Ovary (tissue), 10 donors: ENCODE measurements at places on chromosomes 2 and 18.

DNA sequence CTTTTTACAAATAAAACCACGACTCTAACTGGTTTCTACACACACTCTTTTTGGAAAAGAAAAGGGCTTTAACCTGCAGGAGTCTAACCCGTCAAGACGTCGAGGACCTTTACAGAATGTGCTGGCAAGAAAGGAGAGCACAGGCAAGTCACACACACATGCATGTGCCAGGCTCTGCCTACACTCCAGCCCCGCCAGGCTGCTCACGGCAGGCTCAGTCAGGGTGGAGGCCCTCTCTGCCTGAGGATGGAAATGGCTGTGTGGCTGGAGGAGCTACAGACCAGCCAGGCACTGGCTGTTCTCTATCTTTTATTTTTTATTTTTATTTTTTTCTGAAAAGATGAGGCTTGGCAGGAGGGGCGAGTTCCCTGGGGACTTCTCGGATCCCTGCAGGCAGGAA is 10.2 kb downstream of the SIX3 start:
- no peak for DNase-seq

DNA sequence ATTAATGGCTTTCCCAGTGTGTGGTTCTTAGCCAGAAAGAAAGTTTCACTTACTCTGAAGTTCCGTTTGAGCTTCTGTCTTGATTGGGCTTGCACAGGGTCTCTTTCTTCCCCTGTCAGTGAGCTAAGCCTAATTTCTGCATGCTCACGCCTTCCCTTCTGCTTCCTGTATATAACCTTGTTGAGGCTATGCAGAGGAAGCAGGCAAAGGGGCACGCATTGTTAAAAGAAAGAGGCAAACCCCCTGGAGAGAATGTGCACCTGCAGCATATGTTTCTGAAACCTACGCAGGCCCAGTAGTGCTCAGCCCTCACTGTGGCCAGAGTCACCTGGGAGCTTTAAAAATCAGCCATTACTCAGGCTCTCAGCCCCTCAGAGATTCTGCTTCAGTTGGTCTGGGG is 14.5 kb upstream of the PLA2R1 start:
- no peak for DNase-seq

GRCh38 chr18:57630754-57631595 is 9.3 kb upstream of the NARS1 start:
- peak; percentile 41 for DNase-seq

- no peak for DNase-seq
Measured at GRCh38 chr2:47512581-47513083, 109.7 kb downstream of the MSH2 start.

DNA sequence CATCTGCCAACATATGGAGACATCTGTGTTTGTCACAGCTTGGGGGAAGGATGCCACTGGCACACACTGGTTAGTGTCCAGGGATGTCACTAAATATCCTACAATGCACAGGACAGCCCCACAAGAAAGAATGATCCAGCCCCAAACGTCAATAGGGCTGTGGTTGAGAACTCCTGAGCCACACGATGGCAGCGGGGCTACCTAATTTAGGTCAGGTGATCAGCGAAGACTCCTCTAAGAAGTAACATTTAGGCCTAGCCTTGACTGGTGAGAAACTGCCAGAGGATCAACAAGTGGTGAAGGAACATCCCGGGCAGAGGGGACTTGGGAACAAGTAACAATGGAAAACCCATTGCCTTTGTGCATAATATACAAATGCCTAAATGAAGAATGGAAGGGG is 5.0 kb upstream of the TGIF1 start:
- DNase-seq: no peak

DNA sequence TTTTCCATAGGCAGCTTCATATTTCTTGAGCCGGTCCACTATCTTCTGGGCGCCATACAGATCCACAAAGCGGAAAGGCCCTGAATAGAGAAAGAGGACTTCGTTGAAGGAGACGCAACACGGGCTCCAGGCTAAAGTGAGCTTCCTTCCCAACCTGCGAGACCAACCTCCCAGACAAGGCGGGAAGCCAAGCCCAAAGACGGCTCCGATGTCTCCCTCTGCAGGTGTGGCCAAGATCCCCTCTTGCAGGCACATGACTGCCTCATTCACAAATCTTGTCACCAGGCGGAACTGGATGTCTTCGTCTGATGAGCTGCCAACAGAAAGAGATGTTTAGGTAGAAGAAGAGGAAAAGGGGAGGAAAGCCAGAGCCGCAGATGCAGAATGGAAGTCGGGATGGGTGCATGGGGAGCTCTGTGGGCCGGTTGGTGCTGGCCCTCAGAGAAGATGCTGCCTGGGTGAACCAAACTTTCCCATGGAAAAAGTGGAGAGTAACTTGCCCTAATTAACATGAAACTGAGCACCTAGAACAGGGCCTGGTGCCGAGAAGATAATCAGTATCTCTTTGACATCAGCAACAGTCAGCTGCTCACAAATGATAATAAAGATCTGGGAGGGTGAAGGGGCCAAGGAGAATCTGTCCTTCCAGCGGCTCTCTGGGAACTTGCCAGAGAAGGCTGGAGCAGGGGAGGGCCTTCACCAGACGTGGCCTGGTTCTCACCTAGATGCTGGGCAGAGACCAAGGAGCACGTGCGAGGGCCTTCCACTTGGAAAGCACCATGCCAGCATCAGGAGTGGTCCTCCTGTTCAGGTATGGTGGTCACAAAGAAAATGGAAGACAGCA is 18.6 kb downstream of the GAREM2 start:
- DNase-seq: no peak

GRCh38 chr18:68638613-68639012 is 76.3 kb downstream of the TMX3 start:
- DNase-seq: no peak

DNA sequence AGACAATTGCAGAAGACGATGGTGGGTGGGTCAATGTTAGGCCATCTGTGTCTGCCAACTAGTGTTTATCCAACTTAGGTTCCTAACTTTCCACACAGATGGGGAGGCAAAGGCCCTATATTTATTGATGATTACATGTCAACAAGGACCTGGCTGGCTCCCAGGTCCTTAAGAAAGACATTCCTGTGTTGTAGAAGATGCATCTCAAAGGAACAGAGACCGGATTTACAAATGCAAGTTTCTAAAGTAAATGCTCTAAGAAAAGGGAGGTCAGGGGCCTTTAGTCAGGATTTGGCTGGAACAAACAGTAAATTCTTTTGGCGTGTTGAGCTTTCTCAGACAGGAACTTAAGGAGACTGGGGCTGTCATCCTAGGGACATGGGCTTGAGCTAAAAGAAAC is 175.0 kb downstream of the SH3BP4 start:
- DNase-seq: no peak

DNA sequence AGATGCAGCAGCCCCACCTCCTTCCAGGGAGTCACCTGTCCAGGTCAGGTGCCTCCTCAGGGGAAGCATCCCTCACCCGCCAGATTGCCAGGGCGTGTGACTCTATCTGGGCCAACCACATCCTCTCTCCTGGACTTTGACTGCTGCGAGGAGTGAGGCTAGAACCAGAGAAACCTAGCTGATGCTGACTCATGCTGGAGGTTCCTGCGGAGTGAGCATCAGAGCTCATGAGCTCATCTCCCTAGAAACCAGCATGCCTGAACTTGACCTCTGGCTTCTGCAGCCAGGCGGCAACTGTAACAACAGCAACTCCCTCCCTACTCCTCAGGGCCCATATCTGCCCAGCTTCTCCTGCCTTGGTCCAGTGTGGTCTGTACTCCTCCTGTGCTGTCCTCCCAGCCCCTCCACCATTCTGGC is 28.3 kb upstream of the NT5DC4 start:
- no peak for DNase-seq

DNA sequence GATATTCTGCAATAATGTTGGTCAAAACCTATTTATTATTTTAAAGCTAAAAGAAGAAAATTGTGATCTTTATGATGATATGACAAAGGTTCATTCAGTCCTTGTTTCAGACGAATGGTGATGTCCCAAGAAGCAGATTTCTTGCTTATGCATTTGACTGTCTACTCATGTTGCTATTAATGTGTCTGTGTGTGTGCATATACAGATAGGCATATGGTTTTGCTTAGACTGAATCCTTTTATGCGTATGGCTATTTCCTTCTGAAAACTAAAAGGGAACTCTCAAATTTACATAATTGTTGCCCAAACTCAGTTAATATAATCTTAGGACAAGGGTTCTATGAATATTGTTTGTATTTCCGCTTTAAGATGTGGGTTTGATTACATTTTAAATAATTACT is 632.3 kb upstream of the SETBP1 start:
- DNase-seq: no peak

DNA sequence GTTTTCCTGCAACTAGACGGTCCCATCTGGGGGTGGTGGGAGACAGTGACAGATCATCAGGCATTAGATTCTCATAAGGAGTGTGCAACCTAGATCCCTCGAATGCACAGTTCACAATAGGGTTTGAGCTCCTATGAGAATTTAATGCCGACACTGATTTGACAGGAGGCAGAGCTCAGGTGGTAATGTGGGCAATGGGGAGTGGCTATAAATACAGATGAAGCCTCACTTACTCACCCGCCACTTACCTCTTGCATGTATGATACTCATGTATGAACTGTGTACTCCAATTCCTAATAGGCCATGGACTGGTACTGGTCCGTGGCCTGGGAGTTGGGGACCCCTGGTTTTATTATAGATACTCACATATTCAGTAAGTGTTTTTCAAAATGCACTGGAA is 122.4 kb upstream of the SIX3 start:
- DNase-seq: no peak
